Activated T-helper 1 cell treated with Interleukin-2 at 50 U/mL for 16 hours (primary cell): ENCODE measurements at places on chromosomes 7 and 10.
A peak's percentile ranks its signal among the peaks of the same experiment; 100 is the strongest.

GRCh38 chr7:33043501-33044400 lies 18.8 kb downstream of the NT5C3A start:
- no peak for DNase-seq

GRCh38 chr7:100914879-100915447 lies 19.3 kb upstream of the ACHE start:
- DNase-seq, result no peak

DNA sequence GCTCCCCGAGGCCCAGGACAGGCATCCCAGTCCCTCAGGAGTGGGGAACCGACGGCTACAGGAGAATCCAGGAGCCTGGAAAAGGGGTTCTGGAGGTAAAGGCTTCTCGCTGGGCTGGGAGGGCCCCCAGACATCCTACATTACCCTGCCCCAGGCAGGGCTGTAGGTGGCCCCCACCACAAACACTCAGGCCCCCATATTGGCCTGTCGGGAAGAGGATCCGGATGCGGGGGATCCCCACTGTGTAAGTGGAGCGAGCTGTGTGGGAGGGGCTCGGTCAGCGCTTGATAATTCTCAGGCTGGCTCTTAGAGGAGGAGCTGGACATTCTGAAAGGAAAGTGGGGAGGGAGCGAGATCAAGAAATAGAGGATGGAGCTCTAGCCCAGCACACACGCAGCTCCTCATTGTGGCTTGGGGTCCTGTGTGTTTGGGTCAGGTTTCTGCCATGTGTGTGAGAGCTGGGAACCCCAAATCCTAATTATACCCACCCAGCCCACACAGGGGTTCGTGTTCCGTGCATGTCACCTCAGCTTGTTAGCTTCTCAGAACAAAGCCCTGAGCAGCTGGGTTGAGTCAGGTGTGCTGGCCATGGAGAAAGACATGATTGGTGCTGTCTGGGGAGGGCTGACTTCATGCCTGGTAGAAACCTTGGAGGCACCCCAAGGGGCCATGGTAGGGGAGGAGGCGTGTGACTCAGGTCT lies 49.4 kb downstream of the ZNF467 start:
- DNase-seq, result no peak

GRCh38 chr10:44799966-44800365 lies 111.2 kb upstream of the TMEM72 start:
- no peak for DNase-seq

- DNase-seq, result no peak
These were observed 25.2 kb upstream of the LSM8 start for GRCh38 chr7:118158766-118159165.

DNA sequence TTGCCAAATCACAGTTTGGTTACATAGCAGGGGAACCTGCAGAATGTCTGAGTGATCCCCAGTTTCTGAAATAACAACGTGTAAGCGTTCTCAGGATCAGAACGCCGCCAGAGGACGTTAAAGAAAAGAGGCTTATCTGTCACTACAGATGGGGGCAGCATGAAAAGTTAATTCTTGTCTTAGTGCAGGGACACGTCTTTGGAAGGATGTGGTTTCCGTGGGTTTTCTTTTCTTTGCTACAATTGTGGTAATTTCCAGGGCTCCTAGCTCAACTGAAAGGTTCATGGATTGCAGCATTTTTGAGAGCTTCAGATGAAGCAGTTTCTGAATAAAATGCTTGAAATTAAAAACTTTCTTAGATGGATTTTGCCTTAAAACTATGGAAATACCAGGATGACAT lies 106.6 kb downstream of the PRKCQ start:
- DNase-seq, result peak; percentile 21

DNA sequence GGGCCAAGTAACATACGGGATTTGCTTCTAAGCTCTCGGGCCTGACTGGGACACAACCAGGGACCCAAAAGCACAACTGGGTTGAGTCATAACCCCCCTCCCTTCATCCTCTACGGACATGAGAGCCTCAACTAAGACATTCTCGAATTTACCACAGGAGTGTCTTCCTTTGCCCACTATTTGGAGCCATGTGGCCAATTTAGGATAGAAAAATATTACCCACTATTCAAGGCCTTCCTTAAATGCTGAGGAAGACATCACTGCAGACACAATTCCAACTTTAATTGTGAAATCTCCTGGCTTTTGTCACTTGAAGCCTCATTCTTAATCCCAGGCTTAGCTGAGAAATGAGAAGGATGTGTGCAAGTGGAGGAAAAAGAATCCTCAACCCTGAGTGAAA lies 11.8 kb downstream of the CTBP2 start:
- no peak for DNase-seq

GRCh38 chr10:6319119-6319518 lies 116.4 kb downstream of the PFKFB3 start:
- DNase-seq, result no peak

DNA sequence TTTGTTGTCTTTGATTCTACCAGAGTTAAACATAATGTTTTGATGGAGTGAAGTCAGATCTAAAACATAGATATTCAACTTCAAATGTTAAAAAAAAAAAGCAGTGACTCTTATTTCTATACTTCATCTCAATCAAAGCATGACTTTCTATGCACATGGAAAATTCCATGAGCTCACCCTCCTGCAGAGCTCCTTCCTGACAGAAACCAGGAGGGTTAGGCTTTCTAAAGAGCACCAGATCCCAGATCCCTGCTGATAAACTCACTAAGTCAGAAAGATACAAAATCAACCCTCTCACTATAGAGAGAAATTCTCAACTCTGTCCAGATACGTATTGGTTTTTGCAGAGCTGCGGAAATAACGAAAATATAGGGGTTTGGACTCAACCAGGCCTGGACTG lies 122.6 kb downstream of the FAM107B start:
- no peak for DNase-seq

- DNase-seq, result no peak
These were observed 41.1 kb upstream of the PRKAR1B start for GRCh38 chr7:767941-768731.

- DNase-seq, result no peak
These were observed 114.5 kb downstream of the ATE1 start for GRCh38 chr10:121813211-121813815.

DNA sequence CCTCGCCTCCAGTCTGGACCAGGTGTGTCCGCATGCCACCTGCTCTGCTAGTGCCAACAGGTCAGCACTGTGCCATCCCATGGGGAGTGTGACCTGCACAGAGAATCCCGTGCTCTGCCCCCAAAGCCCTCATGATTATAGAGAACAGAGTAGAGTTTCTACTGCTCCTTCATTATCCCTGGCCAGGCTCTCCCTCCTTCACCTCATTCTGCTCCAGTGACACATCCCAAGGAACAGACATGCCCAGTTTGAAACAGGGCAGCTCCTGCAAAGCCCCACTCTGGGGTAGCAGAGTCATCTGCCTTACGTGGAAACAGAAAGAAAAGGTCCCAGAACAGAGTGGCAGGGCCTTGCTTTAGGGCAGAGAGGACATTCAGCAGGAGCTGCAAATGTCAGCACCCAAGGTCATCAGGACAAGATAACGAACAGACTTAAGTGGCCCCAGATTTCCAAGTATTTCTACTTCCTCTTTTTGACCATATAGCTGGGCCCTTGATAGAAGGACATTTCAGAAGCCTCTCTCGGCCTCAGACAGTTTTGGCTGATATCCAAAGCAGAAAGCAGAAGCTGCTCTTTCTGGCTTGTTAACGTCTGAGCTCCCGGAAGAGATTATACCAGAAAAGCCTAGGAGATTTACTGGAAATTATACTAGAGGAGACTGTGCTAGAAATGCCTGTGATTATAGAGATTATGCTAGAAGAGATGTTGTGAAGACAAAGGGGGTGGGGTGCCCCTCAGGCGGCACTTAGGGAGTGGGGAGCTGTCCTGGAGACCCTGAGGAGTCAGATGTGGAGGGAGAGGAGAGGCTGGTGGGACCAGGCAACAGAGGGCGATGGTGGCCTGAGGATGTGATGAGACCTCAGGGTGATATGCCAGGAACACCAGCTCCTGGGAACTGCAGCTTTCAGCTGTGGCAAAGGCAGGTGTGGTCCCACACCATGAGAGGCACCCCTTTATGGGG lies 12.6 kb downstream of the TMEM176B start:
- no peak for DNase-seq
